ENCODE measurements at places on chromosomes 2 and 18. TPM values are rescaled to one million over a fixed set of nuclear protein-coding genes. Genes with fewer than 3 reads are reported as not detected.

The AQP12A gene
- not detected for total RNA-seq

The MAB21L4 gene
- not detected for total RNA-seq

The GCG gene
- total RNA-seq: not detected

The CDK5R2 gene
- total RNA-seq: 0.45 TPM

The EEF1B2 gene
- 335 TPM for total RNA-seq

The HOXD9 gene
- 0.29 TPM for total RNA-seq

The CYS1 gene
- 0.16 TPM for total RNA-seq

The C1GALT1C1L gene
- not detected for total RNA-seq

The ALK gene
- 0.27 TPM for total RNA-seq

The GDF7 gene
- total RNA-seq: not detected

The STRN gene
- total RNA-seq: 18.3 TPM

The DNAJC5G gene
- total RNA-seq: not detected

The IL36RN gene
- not detected for total RNA-seq

All from myocyte (in vitro differentiated cells).